ENCODE measurements at places on chromosomes 3 and 15. TPM values are rescaled to one million over a fixed set of nuclear protein-coding genes. Genes with fewer than 3 reads are reported as not detected.

- DNase-seq, result peak; percentile 14
Observed at GRCh38 chr15:43238671-43239131, 17.9 kb upstream of the EPB42 start.

GRCh38 chr3:129651435-129652202, 45.1 kb upstream of the PLXND1 start:
- no peak for DNase-seq

GRCh38 chr3:12120374-12121140, 38.2 kb downstream of the TIMP4 start:
- DNase-seq, result no peak

DNA sequence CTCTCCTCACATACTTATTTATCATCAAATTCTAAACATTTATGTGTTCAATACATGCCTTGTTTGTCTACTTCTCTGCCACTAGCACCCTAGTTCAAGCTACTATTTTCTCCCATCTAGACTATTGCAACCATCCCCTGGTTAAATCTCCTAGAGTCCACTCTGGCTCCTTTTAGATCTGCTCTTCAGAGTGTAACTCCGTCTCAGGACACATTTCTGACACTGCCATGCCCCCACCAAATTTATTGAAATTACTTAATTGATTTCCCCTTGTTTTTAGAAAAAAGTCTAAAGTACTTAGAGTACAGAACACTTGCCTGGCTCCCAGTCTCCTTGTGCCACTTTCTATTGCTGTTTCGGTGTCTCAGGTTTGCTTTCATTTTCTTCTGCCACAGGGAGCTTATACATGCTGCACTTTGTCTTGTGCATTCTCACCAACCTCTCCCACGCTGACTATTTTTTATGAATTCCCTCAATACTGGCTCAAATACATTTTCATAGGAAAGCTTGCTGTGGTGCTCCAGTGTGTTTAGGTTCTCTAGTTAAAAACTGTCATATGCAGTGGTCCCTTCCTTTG, 792.3 kb downstream of the DIPK2A start:
- DNase-seq, result no peak

DNA sequence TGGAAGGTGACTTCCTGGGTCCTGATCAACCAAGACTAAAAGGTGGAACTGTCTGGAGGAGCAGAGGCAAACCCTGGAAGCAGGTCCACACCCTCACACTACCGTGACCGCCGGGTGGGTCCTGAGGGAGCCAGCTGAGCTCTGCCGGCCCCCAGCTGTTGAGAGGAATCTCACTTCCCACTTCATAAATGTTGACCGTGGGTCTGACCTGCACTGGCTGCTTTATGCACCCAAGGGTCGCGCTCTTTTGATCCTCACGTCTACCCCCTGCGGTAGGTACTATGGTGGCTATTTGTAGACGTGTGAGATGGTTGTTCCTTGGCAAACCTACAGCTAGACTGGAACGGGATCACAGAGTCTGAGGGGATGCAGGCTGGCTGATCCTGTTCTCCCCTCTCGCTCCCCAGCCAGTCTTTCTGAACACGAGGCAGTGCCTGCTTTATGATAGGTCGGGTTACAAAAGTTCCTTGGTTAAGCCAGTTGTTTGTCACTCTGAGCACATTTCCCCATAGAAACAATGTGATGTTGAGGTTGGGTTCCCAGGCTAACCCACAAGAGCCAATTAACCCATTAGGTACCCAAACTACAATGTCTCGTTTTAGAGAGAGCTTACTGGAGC, 113.0 kb upstream of the ETV5 start:
- no peak for DNase-seq

DNA sequence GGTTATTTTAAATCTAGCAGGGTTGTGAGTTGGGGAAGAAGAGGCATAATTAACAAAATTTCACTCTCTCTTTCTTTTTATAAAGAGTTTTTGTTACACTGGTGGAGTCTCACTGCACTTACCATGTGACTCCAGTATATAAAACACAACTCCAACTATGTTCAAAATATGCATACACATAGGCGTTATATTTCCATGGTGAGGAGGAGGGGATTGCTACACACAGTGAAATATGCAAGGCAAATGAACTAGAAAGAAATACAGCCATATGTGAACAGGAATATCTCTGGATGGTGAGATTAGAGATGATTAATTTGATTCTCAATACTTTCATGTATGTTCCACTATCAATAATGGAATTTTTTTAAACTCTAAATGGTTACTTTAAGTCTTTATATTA, 385.0 kb downstream of the MAGI1 start:
- no peak for DNase-seq

GRCh38 chr3:58556761-58557221, 19.8 kb upstream of the ACOX2 start:
- DNase-seq, result peak; percentile 72

DNA sequence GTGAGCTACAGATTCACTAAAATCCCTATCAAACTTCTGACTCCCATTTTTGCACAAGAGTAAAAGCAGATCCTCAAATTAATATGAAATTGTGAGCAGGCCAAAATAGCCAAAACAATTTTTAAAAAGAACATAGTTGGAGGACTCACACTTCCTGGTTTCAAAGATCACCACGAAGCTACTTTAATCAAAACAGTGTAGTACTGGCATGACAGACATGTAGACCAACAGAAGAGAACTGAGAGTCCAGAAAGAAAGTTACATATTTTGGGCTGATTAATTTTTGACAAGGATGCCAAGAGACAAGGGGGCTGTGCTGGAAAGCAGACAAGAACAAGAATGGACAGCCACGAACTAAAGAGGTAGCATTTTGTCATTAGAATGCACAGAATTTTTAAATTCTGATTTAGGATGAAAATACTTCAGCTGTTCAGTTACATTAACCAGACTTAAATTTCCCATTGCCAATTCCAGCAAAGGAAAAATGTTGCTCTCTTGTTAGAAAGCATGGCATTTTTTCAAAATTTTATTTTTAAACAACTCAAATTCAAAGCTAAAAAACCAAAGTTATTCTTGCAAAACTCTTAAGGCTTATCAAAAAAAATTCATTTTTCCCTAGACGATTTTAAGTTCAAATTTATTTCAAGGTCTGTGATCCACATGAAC, 14.0 kb downstream of the RYK start:
- no peak for DNase-seq

DNA sequence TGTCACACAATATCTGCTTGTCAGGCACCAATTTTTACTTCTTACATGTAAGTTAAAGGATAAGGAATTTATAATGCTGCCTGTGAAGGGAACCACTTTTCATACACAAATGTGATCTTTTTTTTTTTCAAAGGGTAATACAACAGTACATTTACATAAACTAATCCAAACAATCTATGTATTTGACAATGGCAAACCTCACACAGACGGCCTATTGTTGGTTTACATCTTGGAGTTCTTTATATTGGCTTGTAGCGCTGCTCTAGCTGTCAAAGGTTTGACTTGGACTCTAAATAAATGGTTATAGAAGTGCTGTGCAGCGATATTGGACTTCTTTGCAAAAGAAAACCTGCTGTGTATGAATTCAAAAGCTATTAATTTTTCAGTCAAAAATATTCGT, 598.0 kb downstream of the FOXP1 start:
- no peak for DNase-seq

DNA sequence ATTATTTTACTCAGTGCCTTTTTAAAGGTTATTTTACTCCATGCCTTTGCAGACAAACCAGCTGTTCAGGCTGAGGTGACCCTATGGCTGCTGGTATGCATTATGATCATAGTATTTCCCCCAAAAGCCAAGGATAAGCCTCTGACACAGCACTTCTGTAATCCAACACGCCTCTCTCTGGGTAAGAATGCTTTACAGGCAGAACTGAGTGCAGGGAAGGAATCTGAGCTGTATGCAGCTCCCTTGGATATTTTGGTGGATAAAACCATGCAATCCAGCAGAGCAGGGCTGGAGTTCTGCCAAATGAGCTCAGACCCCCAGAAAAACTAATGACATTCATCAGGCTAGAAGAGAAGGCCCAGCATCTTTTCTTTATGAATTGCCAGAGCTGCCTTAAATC, 11.7 kb upstream of the MAP1A start:
- DNase-seq, result peak; percentile 42

GRCh38 chr15:40941528-40942336, 11.5 kb upstream of the CHAC1 start:
- DNase-seq, result peak; percentile 61

- DNase-seq, result no peak
Observed at GRCh38 chr15:55389264-55389607, 18.9 kb downstream of the CCPG1 start.

DNA sequence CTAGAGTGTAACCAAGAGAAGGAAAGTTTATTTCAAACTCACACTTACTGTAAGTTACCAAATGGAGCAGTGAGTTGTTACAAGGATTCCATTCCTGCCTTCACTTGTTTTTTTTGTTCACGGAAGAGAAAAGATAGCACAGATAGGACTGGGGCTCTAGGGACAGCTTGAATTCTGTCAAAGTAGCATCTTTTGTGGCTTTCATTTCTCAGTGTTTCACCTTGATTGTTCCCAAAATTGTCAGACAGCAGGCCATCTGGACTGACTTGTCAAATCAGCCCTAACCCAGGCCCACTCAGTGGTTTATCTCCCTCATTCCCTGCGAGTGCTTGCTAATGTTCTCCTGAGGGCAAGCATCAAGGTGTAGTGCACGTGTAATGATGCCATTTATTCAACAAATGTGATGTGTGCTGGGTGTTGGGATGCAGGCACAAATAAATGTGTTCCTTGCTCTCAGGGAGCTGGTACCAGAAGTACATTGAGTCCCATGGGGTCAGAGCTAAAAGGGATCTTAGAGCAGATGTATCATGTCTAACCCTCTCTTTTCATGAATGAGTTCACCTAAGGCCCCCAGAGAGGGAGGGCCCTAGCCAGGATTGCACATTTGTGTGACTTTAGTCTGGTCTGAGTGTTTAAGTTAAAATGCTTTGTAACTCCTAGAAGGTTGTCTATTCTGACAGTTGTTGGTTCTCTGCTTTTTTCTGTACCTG, 49.1 kb downstream of the PDHB start:
- DNase-seq, result no peak

DNA sequence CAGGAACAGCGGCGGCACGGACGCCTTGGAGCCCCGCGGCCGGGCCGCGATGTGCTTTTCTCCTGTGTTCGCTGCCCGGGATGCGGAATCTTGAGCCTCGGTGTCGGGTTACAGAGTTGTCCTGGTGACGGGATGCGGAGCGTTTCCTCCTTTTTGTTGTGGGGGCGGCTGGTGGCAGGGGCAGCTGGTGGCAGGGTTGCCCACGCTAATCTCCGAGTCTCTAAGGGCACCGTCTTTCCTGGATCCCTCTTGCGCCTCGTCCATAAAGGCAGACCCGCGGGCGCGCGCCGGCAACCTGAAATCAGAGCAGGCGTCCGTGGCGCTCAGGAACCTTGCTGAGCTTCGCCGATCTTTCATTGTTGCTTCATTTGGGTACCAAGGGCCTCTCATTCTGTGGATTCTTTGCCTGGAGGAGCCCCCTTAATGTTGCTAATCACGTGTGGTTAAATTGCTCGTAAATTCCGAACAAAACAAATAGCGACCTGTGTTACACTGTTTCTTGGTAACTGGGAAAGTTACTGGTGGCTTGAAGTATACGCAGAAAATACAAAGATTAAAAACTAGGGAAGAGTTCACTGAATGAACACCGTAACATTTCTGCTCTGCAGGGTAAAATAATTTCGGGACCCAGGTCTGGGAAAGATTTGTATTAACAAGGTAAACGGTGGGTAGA, 844 bp upstream of the PFN2 start:
- DNase-seq, result peak; percentile 73

TIGIT gene
- 0.29 TPM for polyA plus RNA-seq

TPRA1 gene
- 17.7 TPM for polyA plus RNA-seq

ZNF148 gene
- 24.9 TPM for polyA plus RNA-seq

CD86 gene
- not detected for polyA plus RNA-seq

LYZL4 gene
- not detected for polyA plus RNA-seq

CADPS gene
- polyA plus RNA-seq, result not detected
